Large intestine (tissue), 12 donors: ENCODE measurements at places on chromosomes 12 and 14.
A peak's percentile ranks its signal among the peaks of the same experiment; 100 is the strongest.

DNA sequence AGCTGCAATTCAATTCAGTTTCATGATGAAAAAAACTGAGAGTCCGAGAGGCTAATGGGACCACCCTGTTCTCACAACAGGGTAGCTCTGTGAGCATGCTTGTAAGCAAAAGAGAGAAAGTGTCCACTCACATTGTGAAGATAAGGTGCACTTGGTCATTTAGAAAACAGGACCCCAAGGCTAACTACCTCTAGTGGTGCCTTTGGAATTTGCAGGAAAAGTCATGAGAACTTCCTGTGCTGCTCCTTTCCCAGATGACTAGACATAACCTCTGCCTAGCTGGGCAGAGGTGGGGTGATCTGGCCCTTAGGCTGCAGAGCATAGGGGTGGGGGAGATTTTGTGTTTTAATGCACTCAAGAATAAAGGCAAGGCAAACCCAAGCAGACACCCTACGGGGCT, 118.9 kb downstream of the STAB2 start:
- DNase-seq = no peak

DNA sequence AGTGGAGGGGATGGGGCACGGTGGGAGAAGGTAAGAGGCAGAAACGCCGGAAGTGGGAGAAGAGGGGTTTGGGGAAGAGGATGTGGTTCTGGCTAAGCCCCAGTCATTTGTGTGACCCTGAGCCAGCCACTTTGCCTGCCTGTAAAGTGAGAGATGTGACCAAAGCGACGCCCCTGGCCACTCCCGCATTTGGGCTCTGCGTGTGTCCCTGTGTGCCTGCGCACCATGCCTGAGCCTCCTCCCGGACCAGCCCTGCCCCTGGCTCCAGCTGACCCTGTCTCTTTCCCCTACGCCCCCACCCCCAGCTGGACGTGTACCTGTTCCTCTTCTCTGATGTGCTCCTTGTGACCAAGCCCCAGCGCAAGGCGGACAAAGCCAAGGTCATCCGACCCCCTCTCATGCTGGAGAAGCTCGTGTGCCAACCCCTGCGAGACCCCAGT, 8.0 kb downstream of the PLEKHG6 start:
- DNase-seq = no peak

GRCh38 chr14:81480741-81481140, 52.9 kb downstream of the SEL1L start:
- DNase-seq = no peak

- DNase-seq = no peak
Observed at GRCh38 chr12:52141306-52141705, 50.5 kb downstream of the KRT80 start.

GRCh38 chr12:34393086-34393820, 371.0 kb downstream of the ALG10 start:
- DNase-seq = no peak

DNA sequence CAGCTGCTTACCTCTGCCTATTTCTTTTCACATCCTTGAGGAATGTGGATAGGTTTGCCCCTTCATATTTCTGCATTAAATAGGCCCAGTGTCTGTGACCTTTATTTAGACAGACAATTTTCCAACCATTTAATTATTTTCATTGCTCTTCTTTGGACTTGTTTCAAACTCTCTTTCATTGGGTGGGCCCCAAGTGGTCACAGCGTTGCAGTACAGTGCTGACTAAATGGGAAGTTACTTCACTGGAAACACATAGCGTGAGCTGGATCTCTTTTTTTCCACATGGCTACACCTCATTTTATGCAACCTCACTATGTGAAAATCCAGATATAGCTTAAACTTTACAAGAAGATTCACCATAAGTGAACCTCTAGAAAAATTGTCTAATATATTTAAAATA, 438.9 kb downstream of the ADAMTS20 start:
- no peak for DNase-seq

- DNase-seq = no peak
Observed at GRCh38 chr12:2228535-2228934, 175.7 kb downstream of the CACNA1C start.

DNA sequence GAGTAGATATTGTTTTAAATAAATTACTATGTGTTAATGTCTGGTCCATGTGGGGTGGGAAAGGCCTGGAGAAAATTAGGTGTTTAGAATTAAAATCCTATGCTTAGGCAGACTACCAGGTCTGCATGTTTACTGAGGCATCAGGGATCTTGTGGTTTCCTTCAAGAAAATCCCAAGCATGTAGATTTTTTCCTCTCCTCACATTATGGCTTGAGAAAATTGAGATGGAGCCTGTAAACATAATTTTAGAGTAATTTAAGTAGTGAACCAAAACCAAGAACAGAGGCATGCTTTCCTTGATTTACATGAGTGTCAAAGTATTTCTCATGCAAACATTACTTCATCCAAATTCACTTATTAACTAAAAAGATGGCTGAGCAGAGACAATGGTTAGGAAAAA, 823.7 kb downstream of the AACS start:
- DNase-seq = no peak

DNA sequence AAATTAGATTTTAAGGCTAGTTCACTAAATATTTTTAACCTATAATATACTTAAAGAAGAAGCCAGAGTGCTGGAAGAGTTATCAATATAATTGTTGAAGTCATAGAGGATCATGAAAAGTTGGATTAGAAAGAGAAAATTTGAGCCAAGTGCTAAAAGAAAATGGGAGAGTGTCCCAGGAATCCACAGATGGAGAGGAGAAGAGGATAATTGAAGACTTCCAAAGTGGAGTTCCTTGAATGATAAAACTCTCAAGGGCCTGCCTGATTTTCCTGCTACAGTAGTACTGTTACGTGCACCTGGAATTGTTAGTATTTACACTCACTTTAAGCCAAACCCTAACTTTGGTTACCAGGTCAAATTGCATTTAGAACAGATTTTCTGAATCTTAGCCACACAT, 113.2 kb downstream of the MSRB3 start:
- DNase-seq = no peak

DNA sequence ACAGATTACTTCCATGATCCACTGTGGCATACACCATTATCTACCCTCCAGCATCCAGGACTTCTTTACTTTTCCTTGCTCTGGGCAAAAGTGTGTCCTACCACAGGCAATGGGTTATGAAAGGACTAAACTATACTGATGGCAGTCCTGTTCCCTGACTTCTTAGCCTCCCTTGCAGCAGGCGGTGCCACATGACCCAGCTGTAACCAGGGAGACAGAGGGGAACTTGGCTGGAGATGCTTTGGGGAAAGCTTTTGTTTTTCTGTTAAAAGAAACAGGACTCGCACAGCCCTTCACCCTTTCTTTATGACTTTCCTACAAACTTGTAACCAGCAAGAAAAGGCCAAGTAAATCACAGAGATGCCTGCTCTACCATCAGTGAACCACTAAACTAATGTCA, 394.4 kb downstream of the PCNX1 start:
- no peak for DNase-seq

GRCh38 chr14:93318927-93319326, 13.9 kb downstream of the BTBD7 start:
- no peak for DNase-seq

- no peak for DNase-seq
Observed at GRCh38 chr14:34218881-34219280, 243.2 kb downstream of the SPTSSA start.

- DNase-seq = no peak
Observed at GRCh38 chr12:8698879-8699278, 1.1 kb downstream of the RIMKLB start.

GRCh38 chr12:49642370-49642802, 19.0 kb downstream of the PRPF40B start:
- peak; percentile 63 for DNase-seq

GRCh38 chr12:42583016-42583415, 6.5 kb downstream of the PRICKLE1 start:
- DNase-seq = no peak

DNA sequence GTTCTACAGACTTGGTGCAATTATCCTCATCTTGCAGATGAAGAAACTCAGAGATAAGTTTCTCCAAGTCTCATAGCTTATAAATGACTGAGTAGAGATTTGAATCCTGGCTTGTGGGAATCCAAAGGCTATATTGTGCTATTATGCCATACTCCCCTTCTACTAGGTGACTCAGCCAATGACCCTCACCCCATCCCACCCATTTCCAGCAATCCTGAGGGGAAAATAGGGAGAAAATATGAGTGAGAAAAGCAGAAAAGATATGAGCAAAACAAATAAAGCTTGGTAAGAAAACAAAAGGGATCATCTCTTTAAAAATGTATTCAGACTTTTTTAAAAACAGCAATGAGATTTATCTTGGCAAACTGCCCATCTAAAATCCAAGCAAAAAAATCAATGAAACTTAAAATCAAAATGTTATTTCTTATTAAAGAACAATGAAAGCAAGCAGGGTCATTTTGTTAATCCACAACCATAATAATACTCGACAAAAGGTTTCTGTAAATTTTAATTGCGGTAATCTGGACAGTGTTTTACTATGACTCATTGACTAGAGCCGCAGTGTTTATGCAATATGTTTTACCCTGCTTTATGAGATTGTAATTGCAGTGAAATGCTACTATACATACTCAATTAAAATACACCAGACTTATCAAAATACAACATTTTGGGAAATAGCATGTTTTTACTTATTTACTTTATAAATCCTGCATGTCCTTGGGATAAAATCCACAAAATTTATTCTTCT, 13.1 kb upstream of the LGR5 start:
- peak; percentile 26 for DNase-seq

DNA sequence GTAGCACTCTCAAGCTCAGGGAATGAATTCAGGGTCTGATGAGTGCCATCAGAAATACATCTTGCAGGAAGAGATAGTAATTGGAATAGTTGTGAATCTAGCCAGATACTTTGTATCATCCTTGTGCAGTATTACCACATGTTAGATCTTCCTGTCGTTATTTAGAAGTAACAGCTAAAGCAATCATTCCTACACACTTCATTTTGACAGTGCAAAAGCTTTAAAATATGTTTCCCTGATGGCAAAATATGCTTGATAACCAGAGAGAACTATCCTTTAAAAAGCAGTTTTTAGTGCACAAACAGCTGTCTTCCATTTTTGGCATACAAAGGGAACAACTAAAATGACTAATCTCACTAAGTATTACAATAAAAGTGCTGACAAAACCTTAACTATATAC, 149.5 kb upstream of the SLC38A2 start:
- DNase-seq = no peak

DNA sequence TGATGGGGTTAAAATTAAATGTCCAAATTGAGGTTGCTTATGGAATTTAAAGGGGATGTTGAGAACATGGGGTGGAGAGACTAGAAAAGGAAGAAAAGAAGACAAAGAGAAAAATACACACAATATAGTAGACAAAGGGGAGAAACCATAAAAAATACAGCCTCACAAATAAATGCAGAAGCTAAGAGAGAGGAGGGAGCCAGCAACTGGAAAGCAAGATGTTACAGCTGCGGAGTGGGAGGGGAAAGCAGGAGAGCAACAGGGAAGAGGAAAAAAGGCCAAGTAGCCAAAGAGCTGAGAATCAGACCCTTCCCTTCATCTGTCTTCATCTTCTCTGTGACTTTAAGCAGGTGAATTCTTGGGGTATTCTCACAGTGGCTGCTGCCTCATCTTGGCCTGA, 39.7 kb upstream of the SMUG1 start:
- DNase-seq = no peak
